ENCODE measurements at places on chromosomes 7 and 10.
A peak's percentile ranks its signal among the peaks of the same experiment; 100 is the strongest.

DNA sequence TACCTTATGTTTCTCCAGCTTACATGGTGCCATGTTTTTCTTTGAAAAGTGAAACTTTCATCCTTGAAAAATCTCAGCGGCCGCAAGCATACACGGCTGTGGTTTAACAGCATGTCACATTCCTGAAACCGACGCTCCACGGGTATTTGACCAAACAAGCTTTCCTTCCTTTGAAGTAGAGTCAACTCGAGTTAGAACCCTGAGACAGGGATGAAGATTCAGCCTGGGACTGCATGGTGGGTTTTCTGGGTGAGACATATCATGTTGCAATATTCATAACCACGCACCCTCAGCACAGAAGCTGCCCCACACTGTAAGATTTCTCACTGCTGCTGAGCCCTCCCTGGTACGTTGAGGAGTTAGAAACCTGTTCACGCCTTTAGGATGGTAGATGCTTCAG, 8.1 kb downstream of the CYP26A1 start:
- no peak for DNase-seq

- no peak for DNase-seq
These were observed 181.9 kb downstream of the CYP26A1 start for GRCh38 chr10:93255546-93255945.

DNA sequence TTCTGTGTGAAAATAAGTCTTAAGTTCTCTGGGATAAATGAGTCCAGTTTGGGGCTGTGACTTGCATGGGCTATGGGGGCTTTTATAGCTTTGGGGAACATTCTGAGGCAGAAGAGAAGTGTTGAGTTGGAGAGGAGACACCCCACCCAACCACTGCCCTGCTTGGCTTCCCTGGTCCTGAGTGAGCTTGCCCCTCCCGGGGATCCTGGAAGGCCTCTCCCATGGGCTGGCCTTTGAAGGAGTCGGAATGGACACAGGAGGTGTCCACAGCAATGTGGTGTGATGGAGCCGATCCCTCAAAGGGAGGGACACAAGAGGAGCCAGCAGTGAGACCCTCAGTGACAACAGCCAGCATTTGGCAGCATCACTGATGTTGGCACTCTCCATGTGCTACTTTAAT, 89.8 kb downstream of the GLRX3 start:
- no peak for DNase-seq

GRCh38 chr10:86782701-86783418, 26.4 kb downstream of the BMPR1A start:
- no peak for DNase-seq

DNA sequence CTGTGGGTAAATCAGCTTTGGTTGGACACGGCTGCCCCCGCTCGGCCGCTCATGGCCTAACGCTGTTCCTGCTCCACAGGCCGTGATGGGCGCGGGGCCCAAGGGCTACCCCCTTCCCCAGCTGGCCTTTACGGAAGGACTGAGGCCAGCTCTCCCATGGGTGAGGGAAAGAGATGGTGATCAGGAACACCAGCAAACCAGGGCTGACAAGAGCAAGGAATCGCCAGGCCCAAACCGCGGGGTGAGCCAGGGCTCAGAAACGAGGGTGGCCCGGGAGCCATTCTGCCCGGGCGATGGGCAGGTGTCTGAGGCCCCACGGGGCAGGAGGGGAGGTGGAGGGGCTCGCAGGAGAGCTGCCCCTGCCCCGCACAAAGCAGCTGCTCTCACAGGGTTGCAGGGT, 26.6 kb downstream of the GPER1 start:
- no peak for DNase-seq

GRCh38 chr10:100303724-100304319, 17.3 kb upstream of the BLOC1S2 start:
- no peak for DNase-seq

GRCh38 chr7:45092931-45093235, 4.1 kb upstream of the NACAD start:
- no peak for DNase-seq

GRCh38 chr10:86868353-86868752, 89.1 kb downstream of the MMRN2 start:
- no peak for DNase-seq

DNA sequence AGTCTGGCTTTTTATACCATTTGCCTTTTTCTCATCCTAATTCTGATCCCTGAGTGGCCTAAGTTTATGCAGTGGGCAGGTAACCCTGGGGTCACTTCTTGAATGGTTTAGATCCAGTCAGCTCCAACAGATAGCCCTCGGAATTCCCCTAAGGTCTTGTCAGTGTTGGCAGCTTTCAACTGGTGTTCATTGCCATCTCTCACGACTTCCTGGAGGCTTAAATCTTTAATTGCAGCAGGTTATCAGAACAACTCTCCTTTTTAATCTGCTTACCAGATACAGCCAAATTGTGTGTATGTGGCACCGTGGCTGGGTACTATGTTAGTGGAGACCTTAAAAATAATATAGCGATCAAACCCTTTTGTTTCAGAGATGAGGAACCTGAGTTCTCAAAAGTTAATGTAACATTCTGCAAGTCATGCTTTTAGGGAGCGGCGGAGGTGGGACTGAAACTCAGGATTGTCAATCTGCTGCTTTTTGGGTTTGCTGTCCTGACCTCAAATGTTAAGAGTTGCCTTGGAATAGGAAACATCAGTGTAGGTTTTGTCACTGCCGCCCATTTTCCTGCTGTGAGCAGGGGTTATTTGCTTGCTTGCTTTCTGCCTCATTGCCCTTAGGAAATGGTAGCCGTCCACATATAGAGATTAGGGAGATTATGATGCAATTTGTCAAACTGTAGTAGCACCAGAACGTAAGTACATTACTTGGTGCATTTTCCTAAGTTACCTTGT, 818 bp downstream of the DLD start:
- no peak for DNase-seq

DNA sequence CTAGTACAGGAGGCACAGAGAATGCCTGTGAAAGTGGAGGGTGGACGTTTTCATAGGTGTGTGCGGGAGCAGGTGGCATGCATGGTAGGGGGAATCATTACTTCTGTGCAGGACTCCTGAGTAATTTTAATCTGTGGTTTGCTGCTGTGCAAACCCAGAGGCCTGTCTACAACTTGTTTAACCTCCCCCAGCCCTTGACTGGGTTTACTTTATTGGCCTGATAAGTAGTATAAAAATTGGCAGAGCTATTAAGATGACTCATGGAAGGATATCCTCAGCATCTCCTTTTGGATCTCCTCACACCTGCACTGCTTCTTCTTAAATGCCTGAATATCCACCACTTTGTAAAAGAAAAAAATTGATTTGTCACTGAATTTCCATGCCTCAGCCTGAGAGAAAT, 104.8 kb downstream of the AUTS2 start:
- no peak for DNase-seq

DNA sequence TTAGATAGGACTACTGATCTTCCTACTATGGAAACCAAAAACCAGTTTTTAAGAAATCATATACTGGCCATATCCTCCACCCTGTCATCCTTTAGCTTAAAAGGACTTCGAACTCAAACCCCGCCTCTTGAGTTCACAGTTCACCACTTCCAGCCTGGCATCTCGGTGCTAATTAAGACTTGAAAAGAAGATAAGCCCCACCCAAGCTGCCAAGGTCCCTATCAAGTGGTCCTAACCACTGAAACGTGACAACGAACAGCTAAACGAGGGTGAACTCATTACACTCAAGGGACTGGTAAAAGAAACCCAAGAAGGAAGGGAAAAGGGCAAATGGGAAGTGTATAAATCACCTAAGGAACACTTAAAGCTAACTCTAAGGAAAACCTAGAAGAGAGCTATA, 16.1 kb downstream of the COL17A1 start:
- no peak for DNase-seq

DNA sequence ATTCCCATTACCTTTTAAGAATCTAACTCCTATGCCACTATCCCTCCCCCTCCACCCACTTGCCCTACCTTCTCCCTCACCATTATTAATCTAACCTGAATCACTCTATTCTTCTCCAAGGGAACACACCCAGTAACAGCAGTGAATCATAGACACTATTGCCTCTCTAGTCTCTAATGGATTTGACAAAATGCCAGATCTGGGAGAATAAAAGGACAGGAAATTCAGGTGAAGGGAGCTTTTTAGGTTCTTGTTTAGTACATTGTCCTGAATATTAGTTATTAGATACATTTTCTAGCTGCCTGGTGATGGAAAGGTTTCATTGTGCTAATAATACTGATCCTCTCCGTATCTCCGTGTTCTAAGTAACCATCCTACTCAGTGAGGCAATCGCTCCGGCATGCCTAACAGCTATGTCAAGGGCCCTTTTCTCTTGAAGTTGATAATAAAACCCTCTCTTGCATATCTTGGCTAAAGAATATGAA, 4.1 kb upstream of the SFR1 start:
- no peak for DNase-seq

- no peak for DNase-seq
These were observed 39.9 kb upstream of the ZNF107 start for GRCh38 chr7:64626083-64626469.

GRCh38 chr7:21767300-21767900, 178.3 kb downstream of the CDCA7L start:
- peak; percentile 2 for DNase-seq

GRCh38 chr7:71120096-71120495, 11.8 kb upstream of the GALNT17 start:
- DNase-seq, result no peak

GRCh38 chr7:155296788-155297516, 726 bp upstream of the INSIG1 start:
- DNase-seq, result peak; percentile 92

- no peak for DNase-seq
These were observed 62.1 kb upstream of the PRKAR2B start for GRCh38 chr7:106982415-106982814.

- DNase-seq, result no peak
These were observed 40.2 kb downstream of the COA1 start for GRCh38 chr7:43689115-43689514.

DNA sequence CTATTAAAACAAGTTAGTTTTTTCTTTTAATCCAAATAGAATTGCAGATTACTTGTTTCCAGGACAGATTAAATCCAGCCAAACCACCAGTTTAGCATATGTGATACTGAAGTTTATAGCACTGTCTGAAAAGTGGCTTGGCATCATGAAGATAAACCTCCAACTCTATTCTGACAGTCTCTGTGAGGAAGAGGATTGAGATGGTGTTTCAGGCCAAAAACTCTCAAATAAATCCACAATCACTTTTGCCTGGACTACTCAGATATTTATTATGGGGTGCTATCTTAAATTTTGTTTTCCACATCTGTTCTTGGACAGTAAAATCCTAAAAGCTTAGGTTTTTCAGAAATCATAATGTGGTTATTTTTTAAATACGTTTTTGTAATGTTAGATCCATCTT, 161.7 kb upstream of the SEMA3C start:
- no peak for DNase-seq

DNA sequence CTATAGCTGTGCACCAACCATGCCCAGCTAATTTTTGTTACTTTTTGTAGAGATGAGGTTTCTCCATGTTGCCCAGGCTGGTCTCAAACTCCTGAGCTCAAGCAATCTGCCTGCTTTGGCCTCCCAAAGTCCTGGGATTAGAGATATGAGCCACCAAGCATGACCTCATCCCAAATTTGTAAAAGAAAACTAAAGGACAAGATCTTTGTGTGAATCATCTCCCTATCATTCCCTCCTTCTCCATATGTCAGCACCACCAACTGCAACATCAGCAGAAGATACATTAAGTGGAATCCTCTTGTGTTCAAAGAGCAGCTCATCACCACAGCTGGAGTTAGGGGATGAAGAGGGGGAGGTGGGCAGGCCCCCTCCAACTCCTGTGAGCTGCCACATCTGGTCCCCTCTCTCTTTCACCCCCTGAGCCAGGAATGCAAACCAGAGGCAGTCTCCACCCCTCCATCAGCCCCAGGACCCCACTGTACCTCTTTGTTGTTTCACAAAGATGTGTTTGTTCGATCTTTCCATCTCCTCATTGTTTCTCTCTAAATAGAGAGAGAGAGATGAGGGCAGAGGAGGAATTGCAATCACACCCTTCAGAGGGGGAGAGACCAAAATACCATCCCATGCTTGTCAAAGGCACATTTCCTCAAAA, 47.3 kb upstream of the PIP4K2A start:
- DNase-seq, result no peak

All from CD4-positive, alpha-beta T cell treated with Interleukin-6 for 4 hours (primary cell).